ENCODE measurements at places on chromosomes 4 and X. TPM values are rescaled to one million over a fixed set of nuclear protein-coding genes. Genes with fewer than 3 reads are reported as not detected.

GRCh38 chr4:109826719-109827118 is 1.1 kb upstream of the RRH start:
- no peak for DNase-seq

DNA sequence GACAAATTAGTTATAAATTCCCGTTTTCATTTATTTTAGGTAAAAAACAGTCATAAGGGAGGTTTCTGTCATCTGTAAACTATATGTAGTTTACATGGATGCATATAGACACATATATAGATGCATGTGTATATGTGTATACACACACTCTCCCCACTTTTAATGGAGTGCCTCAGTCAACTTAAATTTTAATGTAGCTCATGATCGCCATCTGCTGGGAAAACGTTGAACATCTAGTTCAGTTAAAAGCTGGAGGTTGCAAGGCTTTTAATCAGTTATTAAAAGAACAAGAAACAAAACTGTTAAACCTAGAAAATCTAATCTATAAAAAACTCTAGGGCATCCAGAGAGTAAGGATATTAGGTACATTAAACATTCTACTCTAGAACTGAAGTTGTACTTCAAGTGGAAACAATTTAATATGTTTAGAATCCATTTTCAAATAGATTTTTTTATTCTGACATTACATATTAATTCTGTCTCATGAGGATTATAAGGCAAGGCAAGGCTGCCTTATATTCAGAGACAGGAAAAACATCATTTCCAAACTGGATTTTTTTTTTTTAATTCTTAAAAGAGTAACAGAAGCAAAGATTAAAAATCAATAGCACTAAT is 122.6 kb downstream of the SHISA3 start:
- peak; percentile 31 for DNase-seq

DNA sequence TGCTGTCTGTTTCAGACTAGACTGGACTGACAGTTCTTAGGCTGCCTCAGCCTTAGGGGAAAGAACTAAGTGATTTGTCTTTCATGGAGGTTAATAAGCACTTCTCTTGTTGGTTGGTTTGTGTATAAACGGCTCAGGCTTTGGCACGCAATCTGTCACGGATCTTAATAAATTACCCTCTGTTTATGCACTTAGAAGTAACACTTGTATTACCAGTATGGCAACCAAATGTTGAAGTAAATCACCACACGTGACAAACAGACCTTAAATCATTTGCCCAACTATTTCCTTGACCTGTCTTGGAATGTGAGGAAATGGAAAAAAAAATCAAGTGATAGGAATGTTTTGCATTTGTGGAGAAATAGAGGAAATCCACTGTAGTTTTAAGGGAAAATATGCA is 69.9 kb downstream of the TEX13A start:
- DNase-seq: no peak

DNA sequence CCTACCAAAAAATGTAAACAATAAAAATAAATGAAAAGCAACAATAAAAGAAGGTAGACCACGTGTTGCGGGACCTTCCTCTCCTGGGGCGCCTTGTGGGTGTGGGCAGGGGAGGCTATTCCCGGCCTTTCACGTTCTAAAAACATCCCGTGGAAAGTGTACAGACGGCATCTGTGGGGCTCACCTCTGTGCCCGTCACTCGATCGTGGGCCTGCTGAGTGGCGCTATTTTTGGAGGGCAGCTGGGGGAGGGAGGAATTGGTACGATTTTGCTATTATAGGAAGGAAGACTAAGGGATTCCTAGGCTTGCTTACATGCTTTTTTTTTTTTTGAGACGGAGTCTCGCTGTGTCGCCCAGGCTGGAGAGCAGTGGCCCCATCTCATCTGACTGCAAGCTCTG is 13.6 kb upstream of the PPP2R3B start:
- DNase-seq: no peak

GRCh38 chr4:54391104-54391503 is 162.0 kb downstream of the PDGFRA start:
- no peak for DNase-seq

DNA sequence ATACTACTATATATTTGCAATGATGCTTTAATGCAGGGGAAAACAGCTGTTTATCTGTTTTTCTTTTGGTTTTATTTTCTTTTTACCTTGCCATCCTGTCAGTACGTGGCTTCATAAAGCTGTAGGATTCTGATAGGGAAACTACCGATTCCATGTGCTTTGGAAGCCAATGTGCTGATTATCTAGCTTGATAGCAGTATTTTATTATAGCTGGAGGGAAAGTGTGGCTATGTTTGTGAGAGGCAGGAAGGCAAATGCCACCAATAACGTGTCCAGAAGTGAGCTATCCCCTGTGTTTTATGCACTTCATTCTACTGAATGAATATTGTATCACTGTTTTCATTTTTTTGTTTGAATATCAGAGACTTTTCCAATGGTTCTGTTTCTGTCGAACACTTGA is 43.7 kb downstream of the IL15 start:
- no peak for DNase-seq

DNA sequence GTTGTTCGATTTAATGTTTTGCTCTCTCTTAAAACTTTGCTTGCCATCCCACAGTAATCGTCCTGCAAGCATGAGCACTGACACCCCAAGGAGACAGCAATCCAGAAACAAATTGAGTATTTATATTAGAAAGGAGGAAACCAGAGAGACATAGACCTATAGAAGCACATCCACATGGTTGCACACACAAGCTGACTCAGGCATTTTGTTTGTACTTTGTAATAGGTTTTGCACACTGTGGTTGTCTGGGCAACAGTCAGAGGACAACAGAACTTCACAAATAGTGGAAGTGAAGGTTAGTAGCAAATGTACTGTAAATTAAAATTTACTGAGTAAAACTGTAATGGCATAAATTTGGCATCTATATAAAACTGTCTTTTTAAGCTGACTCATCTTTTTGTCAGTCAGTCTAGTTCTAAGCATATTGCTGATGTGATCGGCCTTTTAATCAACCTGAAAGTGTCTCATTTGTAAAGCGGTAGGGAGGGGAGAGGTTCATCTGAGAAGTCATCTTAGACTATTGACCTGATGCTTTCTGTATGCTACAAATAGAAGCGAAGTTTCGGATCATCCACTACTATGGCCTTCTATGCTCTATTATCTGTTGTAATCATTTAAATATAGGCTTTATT is 1624.7 kb downstream of the ARAP2 start:
- DNase-seq: no peak

DNA sequence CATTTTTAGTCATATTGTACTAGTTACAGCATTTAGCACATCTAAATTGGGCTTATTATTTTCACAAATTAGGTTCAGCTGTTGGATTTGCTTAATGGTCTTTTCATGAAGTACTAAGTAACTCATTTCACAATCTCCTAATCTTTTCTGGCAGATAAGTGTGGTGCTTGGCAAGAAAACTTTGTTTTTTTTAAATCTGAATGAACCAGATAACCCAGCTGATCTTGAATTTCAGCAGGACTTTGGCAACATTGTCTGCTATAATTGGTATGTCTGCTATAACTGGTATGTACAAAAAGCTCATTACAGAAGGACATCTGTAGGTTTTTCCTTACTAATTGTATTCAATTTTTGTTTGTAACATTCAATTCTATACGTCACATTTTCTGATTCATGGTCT is 22.7 kb downstream of the WDR19 start:
- DNase-seq: no peak

GRCh38 chrX:106150701-106151100 is 17.4 kb upstream of the PWWP3B start:
- no peak for DNase-seq

GRCh38 chrX:22163326-22163725 is 109.4 kb upstream of the CBLL2 start:
- DNase-seq: no peak

GRCh38 chrX:65696613-65697012 is 29.2 kb downstream of the MSN start:
- DNase-seq: no peak

- no peak for DNase-seq
Measured at GRCh38 chrX:10296576-10296975, 139.8 kb downstream of the CLCN4 start.

GRCh38 chrX:84188320-84188834 is 378 bp upstream of the RPS6KA6 start:
- no peak for DNase-seq

GRCh38 chrX:13110433-13111324 is 66.3 kb upstream of the FAM9C start:
- no peak for DNase-seq

GRCh38 chr4:38145033-38145678 is 185.0 kb downstream of the PTTG2 start:
- DNase-seq: no peak

GRCh38 chr4:53646795-53647194 is 55.5 kb upstream of the LNX1 start:
- DNase-seq: no peak

- no peak for DNase-seq
Measured at GRCh38 chr4:156941940-156942548, 29.6 kb downstream of the PDGFC start.

GRCh38 chr4:5039800-5040199 is 11.5 kb upstream of the STK32B start:
- no peak for DNase-seq

DNA sequence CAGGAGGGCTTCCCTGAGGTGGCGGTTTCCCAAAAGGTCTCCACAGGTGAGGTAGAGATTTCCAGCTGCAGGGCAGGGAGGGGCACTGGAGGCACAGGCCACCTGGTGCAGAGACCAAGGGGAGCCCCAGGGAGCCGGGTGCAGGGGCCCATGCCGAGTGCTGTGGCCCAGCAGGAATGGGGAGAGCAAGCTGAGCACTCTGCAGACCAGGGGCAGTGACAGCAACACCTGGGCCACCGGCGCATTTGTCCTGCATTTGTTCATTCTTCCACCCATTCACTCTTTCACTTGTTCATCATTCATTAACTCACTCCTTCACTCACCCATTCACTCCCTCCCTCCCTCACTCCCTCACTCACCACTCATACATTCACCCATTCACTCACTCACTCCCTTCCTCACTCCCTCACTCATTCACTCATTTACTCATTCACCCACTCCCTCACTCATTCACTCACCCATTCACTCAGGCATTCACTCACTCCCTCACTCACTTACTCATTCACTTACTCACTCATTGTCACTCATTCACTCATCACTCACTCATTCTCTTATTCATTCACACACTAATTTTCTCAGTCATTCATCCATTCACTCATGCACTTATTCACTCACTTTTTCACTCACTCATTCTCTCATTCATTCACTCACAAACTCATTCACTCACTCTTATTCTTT is 16.3 kb downstream of the CPZ start:
- no peak for DNase-seq

GRCh38 chr4:1171311-1172227 is 814 bp downstream of the SPON2 start:
- peak; percentile 54 for DNase-seq

- DNase-seq: no peak
Measured at GRCh38 chrX:71995122-71995521, 84.5 kb downstream of the NHSL2 start.

- DNase-seq: no peak
Measured at GRCh38 chrX:42219231-42219630, 295.9 kb upstream of the CASK start.

DNA sequence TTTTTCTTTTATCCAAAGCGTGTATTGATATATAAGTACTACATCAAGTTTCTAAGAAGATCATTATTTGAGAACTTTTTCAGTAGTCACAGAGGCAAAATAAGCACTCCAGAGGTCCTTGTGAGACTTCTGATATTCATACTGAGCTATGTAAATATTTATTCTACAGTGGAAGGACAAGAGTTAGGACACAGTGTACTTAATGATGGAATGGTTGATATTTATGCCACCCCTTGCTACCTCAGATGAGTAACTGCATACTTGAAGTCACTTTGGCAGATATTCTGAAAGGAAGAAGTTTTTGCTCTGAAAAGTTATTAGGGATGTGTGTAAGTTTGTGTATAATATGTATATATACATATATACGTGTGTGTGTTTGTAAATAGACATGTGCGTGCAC is 30.3 kb downstream of the MAGEA1 start:
- no peak for DNase-seq

- DNase-seq: no peak
Measured at GRCh38 chrX:18252644-18253359, 32.1 kb upstream of the BEND2 start.

- no peak for DNase-seq
Measured at GRCh38 chrX:115639334-115639880, 78.4 kb downstream of the PLS3 start.

DNA sequence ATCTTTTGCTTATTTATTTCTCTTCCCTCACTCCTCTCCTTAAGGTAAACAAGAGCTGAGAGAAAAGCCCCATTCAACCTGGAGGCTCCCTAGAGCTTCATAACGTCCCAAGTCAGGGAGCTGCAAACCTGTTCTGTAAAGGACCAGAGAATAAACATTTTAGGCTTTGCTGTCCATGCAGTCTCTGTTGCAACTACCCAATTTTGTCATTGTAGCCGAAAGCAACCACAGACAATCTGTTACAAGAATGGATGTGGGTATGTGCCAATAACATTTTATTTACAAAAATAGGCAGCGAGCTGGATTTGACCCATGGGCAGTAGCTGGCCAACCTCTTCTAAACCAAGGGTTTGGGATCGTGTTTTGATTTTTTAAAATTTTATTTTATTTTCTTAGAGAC is 71.3 kb upstream of the TBL1X start:
- no peak for DNase-seq

DNA sequence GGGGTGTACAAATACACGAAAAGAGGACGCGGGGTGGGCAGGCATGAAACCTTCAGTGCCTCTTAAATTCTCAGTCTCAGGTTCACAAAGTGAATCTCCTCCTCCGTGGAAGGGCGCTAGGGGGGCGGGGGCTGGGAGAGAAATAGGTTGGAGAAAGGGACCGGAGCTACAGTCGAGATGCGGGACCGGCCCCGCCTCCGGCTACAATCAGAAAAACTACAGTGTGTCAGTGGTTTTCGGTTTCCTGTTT is 3.4 kb downstream of the MAML3 start:
- no peak for DNase-seq

DNA sequence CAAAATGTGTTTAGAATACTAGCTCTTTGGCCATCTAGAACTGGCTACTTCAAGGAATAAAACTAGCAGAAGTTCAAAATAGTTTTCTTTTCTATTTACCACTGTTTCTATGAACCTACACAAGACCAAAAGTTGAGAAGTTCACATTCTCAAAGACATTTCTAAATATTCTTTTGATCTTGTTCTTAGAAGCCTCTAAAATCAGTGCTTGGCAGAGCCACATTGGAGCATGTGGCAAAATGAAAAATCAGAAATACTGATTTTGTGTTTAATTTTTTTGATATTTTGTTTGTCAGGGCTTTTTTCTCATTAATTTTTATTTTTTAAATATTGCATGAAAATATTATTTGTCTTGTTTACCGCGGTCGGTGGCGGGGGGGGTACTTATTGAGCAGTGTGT is 853.8 kb upstream of the INTU start:
- DNase-seq: no peak

Gene MAGEE1
- total RNA-seq: 9.9 TPM

Gene ASB5
- total RNA-seq: not detected

Gene F11
- not detected for total RNA-seq

Gene FRMD7
- not detected for total RNA-seq

Gene LRIT3
- total RNA-seq: 0.23 TPM

Gene FAM9C
- total RNA-seq: not detected

Gene WNK3
- total RNA-seq: 0.40 TPM

Gene STS
- 0.82 TPM for total RNA-seq

Gene SOX3
- total RNA-seq: not detected
